ENCODE measurements at places on chromosomes 4 and X.

DNA sequence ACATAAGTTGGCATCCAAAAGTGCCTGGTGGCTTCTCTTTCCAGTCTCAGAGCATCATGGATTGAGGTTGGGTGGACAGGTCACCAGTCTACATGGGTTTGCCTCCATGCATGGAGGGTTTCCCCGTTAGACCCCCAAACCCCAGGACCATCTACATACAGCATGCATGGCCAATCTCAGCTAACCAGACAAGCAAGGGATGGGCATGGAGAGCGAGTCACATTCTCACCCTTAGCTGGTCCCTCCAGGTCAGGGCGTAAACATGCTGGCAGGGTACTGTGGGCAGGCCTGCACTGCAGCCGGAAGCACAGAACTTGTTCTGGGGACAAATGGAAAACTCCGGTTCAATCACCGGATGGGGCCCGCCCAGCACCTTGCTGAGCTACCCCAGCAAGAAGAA is 37.3 kb downstream of the HCCS start:
- no peak for DNase-seq

GRCh38 chrX:135094726-135095125 is 25.6 kb downstream of the ETDB start:
- DNase-seq = no peak

DNA sequence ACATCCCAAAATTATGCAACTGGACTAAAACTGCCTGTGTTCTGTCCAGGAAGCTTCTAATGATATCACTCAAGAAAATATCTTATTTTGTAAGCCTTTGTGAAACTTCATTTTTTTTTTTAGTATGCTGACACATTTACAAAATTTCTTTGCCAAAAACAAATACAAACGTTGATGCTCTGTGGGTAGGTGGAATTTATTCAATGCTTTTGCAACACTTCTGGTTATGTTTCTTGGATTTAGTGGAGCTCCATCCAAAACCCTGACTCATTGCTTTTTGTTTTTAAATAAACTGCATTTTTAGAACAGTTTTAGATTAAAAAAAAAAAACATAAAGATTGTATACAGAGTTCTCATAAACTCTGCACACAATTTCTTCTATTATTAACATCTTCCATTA is 250.9 kb upstream of the MAOA start:
- no peak for DNase-seq

- DNase-seq = no peak
Observed at GRCh38 chr4:141158219-141158618, 24.9 kb upstream of the RNF150 start.

DNA sequence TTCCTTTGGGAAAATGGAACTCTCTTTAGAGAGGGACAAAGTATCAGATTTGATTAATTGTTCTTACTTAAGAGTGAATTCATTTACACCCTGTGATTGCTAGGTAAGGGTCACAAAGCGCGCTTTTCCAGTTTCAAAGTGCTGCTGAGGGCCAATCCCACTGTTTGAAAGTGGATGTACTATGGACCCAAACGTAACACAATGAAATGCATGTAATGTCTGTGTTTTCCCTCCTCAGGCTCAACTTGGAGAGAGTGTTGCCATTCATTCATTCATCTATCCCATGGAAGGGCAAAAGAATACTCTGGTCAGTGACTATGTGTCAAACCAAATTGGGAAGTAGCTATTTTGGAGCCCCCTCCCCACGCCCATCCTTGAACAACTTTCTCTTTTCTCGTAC is 16.1 kb downstream of the IGSF1 start:
- DNase-seq = no peak

- DNase-seq = no peak
Observed at GRCh38 chr4:13436962-13437361, 47.2 kb downstream of the RAB28 start.

- no peak for DNase-seq
Observed at GRCh38 chr4:184897895-184898294, 72.1 kb upstream of the ACSL1 start.

DNA sequence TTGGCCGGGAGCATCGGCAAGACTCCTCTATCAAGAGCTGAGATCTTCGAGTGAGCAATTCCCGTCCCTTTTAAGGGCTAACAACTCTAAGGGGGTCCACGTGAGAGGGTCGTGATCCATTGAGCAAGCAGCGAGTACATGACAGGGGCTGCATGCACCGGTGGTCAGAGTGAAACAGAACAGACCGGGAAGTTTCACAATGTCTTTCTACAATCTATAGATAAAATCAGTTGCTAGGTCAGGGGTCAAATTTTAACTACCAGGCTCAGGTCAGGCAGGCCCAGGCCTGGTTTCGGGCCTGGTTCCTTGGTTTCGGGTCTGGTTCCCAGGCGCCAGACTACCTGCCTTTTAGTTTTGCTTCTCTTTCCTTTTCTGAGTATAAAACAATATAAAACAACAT is 160.1 kb downstream of the PTCHD1 start:
- DNase-seq = no peak

GRCh38 chrX:139559383-139560042 is 29.0 kb downstream of the F9 start:
- DNase-seq = no peak

DNA sequence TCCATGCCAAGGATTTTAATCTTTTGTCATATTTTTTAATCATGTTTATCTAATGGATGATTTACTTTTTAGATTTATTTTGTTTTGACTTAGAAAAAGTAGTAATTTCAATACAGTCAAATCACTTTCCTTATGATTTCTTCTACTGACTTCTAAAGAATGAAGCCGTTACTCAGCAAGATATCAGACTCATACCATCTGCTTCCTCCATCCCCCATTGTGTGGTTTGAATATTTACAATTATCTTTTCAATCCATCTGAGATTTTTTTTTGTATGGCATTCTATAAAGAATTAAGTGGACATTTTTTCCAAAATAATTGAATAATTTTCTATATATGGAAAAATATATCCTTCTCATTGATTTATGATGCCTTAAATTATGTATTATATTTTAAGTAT is 565.4 kb upstream of the ATOH1 start:
- DNase-seq = no peak

Measured in CD4-positive, alpha-beta T cell treated with Interleukin-1 beta for 1 hour (primary cell).